Activated CD4-positive, alpha-beta T cell treated with anti-CD3 and anti-CD28 coated beads for 36 hours (primary cell): ENCODE measurements at places on chromosomes 11 and 22. TPM values are rescaled to one million over a fixed set of nuclear protein-coding genes. Genes with fewer than 3 reads are reported as not detected.

GRCh38 chr22:19909350-19910179 lies 32.0 kb upstream of the COMT start:
- peak; percentile 92 for DNase-seq

Gene LUZP2
- not detected for total RNA-seq

DNA sequence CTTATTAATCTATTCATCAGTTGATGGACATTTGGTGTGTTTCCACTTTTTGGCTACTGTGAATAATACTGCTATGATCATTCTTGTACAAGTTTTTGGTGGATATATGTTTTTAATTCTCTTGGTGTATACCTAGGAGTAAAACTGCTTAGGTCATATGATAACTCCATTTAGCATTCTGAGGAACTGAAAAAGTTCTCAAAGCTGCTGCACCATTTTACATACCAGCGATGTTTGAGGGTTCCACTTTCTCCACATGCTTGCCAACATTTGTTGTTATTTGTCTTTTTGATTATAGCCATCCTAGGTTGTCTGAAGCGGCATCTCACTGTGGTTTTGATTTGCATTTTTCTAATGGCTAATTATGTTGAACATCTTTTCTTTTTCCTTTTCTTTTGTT lies 4.1 kb upstream of the ACER3 start:
- no peak for DNase-seq

Gene RAB36
- 0.35 TPM for total RNA-seq

DNA sequence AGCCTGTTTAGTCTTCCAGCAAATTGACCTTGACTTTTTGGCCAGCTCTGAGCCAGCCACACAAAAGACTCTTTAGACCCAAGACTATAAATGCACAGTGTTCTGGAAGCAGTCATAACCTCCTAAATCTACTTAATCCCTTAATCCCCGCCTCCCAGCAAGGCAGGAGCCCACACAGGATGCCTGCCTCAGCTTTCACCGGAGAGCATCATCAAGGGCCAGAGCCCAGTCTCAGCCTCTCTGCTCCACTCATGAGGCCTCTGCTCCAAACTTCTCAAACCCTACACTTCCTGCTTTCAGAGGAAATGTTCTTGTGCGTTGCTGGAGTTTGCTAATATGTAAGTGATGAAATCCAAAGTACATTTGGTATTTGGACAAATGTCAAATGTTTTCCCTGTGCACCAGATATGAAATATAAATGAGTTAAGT lies 57.9 kb upstream of the FSHB start:
- no peak for DNase-seq

GRCh38 chr22:49377306-49377705 lies 450.4 kb downstream of the BRD1 start:
- DNase-seq: no peak

DNA sequence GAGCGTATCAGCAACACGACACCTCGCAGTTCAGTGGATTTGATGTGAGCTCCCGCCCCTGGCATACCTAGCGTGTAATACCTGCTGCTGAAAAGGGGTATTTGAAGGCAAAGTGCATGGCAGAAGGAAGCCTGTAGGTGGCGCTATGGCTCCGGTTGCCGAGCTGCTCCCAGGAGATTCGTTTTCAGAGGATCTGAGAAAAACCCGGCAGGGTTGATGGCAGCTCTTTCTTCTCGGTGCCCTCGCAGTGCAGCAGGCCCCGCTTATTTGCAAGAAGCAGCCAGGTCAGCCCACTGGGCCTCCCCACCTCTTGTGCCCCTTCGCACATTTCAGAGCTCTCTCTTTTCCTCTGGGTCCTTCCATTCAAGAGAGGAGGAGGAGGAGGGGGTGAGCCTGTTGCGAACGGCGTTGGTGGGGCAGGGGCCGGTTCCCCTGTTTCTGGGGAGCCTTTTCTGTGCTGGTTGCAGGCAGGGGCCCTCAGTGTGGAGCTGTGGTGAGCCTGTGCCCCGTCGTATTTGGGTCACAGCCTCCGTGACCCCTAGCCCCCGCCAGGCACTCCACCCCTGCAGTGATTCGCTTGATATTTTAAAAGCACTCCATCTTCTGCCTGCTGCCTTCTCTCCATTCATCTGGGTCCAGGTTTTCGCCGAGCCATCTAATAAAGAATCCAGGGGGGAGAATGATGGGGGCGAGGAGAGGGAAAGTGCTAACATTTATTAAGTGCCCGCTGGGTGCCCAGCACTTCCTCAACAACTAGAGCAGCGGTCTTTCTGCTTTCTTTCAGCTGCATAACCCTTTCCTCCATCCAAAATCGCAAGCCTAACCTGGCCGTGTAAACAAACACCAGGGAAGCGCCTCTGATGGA lies 85.3 kb upstream of the SYT13 start:
- DNase-seq: peak; percentile 84

- no peak for DNase-seq
Measured at GRCh38 chr11:2313051-2313951, 11.5 kb downstream of the TSPAN32 start.

Gene FAM227A
- 0.30 TPM for total RNA-seq

Gene CD3D
- total RNA-seq: 305 TPM

DNA sequence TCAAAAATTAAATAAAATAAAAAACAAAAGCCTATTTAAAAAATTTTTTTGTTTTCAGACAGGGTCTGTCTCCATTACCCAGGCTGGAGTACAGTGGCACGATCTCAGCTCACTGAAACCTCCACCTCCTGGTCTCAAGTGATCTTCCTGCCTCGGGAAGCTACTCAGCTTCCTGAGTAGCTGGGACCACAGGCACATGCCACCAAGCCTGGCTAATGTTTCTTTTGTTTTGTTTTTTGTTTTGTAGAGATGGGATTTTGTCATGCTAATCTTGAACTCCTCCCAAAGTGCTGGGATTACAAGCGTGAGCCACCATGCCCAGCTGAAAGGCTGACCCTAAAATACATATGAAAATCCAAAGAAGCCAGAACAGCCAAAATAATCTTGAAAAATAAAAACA lies 20.4 kb upstream of the L3MBTL2 start:
- DNase-seq: no peak

DNA sequence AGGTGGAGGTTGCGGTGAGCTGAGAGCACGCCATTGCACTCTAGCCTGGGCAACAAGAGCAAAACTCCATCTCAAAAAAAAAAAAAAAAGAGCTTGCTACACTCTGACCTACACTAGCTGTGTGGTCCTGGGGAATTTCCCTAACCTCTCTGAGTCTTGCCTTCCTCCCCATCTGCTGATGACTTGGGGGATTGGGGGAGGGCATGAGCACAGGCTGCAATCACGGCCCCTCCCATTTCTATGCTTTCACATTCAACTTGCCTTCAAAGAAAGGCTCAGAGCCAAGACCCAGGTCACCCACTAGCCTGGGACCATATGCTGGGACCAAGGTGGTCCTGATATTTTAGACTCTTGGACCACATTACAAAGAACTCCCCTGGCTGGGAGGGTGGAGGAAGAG lies 39.8 kb upstream of the TEF start:
- peak; percentile 44 for DNase-seq

DNA sequence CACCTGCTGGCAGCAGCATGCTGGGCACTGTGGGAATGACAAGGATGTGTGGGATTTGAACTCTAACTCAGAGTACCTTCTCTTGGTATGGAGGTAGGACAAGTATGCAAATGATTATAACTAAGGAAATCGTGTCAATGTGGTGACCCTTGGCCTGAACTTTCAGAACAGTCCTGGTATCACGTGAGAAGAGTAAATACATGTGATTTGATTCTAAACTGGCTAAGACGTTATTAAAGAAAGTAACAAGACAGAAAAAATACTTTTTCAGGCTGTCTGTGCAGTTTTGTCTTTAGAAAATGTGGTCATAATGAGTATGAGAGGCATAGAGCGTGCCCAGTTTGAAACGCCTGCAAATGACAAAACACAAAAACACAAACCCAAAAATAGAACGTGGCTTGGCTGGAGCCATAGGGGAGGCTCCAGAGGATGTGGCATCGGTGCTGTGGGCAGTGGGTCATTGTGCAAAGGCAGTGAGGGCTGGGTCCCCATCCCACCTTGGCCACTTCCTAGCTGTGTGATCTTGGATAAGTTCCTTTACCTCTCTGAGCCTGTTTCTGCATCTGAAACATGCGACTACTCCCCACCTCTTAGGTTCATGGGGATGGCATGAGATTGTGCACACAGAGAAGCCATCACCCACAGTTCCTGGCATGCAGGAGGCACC lies 18.4 kb upstream of the IL2RB start:
- DNase-seq: peak; percentile 4

DNA sequence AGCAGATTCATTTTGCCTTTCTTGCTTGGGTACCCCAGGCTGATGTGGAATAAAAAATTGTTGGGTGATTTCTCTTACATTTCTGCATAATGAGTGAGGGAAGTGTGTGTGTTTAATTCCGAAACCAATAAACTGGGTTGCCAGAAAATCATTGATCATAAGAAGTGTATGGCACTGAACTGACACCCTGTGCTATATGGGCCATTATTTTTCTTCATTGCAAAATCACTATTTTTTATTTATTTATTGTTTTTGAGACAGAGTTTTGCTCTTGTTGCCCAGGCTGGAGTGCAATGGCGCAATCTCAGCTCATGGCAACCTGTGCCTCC lies 14.6 kb upstream of the HIKESHI start:
- no peak for DNase-seq

DNA sequence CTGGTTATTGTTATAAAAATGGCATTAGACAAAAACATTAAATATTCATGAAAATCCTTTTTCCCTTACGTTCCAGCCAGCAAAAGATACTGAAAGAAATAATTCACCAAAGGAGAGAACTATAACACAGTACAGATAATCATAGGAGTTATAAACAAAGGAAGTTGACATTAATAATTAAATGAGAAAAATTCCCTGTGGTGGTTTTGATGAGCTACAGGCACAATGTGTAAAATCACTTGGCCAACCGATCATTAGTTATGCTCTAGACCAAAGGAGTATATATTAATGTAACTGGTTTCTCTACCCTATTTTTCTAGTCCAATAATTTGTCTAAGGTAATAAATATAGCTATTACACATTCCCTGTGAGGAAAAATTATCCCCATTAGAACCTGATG lies 534.7 kb downstream of the CNTN5 start:
- no peak for DNase-seq

- no peak for DNase-seq
Measured at GRCh38 chr11:69492201-69492991, 10.9 kb downstream of the LINC01488 start.

DNA sequence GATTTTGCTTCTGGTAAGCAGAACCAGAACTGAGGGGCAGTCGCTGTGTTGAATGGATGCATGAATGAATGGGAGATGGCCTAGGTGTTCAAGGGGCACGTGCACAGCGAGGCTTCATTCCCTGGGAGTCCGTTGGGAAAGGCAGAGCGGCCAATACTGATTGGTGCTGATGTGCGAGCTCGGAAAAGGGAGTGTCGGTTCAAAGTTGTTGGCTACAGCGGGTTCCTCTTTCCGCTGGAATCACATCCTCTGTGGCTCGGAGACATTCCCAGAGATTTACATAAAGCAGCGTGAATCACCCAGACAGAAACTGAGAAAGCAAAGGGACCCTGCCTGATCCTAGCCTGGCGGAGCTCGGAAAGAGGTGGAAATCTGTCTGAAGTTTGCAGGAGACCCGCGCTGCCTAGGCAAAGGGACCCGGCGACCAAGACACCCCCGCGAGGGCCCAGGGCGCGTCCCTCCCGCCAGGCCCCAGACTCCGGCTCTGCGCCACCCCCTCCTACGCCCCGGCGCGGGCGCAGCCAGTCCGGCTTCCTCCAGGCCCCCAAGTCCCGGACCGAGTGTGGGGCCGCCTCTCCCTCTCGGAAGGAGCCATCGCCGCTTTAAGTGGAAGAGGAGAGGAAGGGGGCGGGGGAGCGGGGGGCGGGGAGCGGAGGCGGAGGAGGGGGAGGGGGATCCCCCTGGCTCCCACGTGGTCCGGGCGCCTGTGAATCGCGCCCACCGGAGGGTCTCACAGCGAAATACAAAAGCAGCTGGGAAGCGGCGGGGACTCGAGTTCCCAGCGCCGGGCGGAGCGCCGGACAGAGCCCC lies at the start of gene FJX1:
FJX1 (plus strand) TSS at position 774 of the 810 bp plus-strand sequence. CDS start 177 bp downstream, outside the sequence.
- DNase-seq: peak; percentile 37

Gene ZNF214
- not detected for total RNA-seq

Gene PVALB
- total RNA-seq: not detected

DNA sequence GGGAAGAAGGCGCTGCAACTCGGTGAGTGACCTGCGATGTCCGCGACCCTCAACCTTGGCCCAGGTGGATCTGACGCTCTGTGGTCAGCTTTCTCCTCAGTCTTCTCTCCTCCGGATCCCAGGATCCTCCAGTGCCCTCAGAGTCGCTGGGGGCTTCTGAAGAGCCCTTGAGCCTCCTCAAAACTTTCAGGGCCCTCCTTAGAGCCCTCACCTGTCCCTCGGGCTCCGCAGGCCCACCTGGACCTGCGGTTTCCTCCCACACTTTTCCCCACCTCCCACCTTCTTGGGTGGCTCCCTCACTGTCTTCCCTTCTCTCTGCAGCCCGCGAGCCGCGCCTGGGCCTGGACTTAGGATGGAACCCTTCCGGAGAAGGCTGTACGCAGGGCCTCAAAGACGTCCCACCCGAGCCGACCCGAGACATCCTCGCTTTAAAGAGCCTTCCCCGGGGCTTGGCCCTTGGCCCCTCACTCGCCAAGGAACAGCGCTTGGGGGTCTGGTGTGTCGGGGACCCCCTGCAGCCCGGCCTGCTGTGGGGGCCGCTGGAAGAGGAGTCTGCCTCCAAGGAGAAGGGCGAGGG lies 335 bp downstream of the ZNF408 start:
- peak; percentile 20 for DNase-seq

DNA sequence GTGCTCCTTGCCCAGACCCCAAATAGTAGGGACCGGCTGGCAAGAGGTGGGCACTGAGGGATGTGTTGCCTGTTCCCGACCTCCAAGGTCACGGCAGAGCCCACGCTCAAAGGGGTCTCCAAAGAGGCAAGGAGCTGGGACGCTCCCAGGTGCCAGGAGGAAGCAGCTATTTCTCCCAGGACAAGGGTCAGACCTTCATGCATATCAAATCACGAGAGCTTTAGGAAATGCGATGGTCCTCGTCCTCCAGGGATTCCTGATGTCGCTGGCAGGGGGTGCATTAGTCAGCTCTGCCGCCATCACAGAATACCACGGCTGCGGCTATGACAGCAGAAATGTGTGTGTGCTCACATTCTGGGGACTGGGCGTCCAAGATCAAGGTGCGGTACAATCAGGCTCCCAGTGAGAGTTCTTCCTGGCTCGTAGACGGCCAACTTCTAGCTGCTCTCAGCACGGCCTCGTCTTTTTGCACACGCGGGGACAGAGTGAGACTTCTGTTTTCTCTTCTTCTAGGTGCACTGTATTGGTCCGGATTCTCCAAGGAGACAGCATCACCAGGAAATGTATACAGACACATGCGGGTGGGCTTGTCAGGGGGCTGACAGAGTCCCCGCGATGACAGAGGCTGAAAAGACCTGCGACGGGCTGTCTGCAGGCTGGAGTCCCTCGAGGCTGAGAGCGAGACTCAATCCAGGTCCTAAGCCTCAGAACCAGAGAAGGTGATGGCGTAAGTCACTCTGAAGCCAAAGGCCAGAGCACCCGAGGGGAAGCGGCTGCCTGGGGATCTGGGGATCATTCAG lies 81.6 kb downstream of the SHANK2 start:
- DNase-seq: no peak
